ENCODE measurements at places on chromosomes 7 and 10.

DNA sequence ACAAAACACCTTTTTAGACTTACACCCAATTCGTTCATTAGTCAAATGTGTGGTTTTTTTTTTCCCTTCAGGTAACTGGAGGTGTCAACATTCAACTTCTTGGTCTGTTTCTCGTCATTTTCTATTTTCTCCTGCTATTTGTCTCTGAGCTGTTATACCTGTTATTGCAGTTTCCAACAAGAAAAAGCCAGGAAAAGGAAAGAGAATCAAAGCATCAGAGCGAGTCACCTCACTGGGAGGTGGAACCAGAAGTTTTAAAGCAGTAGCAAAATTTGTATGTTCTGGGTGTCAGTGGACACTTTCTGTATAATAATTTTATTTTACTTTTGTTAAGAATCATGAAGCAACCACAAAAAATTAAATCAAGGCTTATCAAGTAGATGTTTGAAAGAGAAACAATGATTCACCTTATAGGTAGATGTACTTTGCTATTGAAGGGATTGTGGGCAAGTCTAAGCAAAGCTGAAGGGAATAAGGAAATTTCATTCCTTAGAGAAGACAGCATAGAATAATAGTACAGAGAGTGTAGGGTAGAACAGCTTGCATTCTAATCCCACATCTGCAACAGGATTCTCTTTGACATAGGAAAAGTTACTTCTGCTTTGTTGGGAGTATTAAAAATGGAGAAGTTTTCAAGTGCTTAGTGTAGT is 675.8 kb downstream of the PCDH15 start:
- no peak for DNase-seq

DNA sequence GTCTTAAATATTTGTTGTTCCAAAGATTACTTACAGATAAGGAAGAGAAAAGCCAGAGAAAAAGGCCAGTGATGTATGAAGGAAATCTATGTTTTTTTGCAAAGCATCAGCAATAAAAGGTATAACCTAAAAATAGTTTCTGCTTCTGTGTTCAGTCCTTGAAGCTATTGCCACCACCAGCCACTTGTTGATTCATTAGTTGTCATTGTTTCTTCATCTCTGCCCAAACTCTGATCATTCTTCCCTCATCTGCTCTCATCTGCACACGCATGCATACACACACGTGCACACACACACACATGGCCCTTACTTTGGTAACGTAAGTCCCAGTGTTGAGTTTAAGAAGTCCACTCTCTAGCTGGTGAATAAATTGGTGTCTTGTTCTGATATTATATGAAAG is 540.7 kb downstream of the GATA3 start:
- DNase-seq, result no peak

DNA sequence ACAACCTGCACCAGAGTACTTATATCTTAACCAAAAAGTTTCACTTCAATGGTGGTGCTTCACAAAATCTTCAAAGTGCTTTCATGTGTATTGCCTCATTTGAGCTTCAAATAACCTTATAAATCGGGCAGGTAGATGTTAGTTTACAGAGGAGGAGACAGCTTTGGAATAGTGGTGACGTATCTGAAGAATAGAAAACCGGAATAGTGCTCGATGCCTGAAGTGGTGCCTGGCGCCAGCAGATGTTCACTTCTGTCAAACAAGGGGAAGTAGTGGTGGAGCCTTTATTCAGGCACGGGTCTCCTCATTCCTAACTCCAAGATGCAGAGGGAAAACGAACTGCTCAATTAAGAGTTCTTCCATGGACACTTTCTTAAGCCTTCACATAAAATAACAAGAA is 58.1 kb downstream of the NHLRC2 start:
- DNase-seq, result no peak

- no peak for DNase-seq
These were observed 569 bp downstream of the ZNF316 start for GRCh38 chr7:6637544-6638229.

GRCh38 chr10:103861505-103861904 is 6.1 kb upstream of the SH3PXD2A start:
- DNase-seq, result no peak

DNA sequence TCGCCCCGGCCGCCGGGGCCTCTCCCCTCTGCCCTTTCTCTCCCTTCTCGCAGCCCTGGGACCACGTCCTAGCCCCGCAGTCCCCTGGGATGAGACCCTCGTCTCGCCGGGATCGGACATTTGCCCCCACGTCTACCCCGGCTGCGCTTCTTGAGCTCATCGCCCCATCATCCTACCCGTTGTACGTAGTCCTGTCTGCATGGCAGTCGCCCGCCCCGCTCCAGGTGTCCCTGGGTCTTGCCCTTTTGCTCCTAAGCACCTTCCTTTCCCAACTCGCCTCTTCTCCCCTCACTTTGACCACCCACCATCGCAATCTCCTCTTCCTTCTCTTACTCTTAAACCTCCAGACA is 582 bp downstream of the TPST1 start:
- DNase-seq, result no peak

- DNase-seq, result no peak
These were observed 891.5 kb upstream of the CELF2 start for GRCh38 chr10:10126218-10126617.

- no peak for DNase-seq
These were observed 38.7 kb downstream of the GNA12 start for GRCh38 chr7:2805213-2805944.

DNA sequence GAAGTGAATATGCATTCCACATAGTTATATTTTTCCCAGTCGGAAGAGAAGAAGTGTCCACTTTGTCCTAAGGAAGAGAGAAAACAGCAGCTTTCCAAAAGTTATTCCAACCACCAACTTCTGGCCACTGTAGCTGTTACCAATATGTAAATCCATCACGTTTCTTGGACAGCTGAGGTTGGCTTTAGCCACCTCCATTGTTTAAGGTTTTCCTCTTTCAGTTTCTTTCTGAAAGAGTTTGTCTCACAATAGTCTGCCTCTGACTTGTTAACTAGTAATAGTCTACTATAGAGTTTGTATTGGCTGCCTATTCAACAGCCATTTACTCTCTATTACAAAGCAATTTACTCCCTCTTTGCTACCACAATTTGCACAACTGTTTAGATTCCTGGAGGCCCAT is 457.6 kb upstream of the LRRN3 start:
- DNase-seq, result no peak

DNA sequence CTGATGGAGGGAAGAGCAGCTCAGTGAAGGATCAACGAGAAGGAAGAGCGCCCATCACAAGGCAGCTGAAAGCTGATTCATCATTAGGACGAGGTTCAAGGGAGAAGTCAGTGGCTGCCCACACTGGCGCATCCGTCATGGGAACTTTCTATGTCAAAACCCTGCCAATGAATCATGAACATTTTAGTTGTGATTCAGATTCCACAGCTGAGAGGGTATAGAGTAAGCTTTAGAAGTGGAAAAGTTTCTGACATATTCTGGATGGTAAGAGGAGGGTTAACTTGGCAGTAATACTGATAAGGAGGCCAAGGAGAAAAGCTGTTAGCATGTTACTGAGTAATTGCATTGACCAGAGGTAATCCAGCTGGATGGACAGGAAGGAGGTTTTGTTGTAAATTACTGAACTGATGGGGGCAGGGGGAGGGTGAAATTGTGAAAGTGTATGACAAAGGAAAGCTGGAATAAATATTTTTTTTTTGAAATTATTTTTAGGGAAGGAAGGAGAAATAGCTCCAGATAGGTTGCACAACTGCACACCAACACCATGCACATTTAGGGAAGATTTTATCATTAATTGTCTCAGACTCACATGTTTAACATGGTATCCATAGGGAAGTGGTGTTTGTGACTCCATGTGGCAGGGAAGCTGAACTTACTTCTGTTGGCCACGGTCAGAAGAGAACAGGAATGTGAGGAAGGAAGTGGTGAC is 78.3 kb upstream of the NRP1 start:
- peak; percentile 13 for DNase-seq

DNA sequence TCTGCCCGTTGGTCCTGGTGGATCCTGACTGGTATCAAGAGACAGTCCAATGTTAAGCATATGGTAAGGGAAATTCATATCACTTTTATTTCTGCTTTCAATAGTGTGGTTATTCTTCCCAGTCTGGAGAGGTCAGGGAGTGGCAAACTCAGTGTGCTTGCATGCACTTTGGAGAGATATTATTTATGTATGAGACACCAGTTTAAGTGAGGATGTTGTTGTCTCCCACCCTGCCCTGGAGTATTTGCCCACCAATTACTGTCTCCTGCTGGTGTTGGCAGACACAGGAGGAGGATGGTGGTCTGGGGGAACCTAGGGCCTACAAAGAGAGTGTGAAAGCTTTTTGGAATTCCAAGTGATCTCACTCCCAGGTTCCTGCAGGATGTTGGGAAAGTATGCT is 59.7 kb downstream of the OR13A1 start:
- DNase-seq, result no peak

GRCh38 chr7:4713183-4713784 is 31.2 kb downstream of the FOXK1 start:
- DNase-seq, result no peak

DNA sequence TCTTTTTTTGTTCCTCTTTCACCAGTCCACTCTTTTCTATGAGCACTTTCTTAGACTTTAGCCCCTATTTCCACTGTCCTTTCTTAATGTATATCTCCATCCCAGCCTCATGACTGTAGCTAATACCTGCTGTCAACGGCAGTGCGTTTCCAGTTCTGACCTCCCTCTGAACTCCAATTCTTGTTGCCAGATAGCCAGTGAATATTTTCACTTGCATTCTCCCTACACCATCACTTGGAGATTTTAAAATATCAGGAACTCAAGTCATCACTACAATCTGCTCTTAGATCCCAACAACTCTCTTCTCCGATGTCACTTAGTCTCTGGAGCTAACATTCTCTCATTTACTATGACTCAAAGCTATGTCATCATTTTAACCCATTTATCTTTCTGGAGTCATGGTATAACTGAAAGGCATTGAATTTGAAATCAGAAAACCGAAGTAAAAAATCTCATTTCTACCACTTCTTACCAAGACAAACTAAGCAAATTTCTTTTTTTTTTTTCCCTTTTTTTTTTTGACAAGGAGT is 5.1 kb upstream of the SLC16A12 start:
- DNase-seq, result no peak

DNA sequence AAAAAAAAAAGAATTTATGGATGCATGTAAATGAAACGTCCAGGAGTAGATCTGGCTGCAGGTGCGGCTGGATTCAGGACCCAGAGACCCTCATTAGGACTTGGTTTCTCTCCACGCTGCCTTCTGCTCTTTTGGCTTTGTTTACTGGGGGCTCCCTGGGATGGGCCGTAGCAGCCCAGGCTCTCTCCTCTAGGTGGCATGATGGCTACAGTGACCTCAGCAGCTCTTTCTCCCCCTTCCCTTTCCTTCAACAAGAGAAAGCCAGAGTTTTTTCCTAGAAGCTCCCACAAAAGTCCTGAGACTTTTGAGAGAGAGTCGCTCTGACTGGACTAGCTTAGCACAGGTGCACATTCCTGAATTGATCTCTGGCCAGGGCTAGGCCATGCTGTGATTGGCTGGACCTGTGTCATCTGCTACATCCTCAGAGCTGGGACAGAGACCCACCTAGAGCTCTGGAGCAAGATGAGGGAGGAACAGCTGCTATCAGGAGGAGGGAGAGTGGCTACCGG is 67.8 kb upstream of the PDCD4 start:
- peak; percentile 70 for DNase-seq

- no peak for DNase-seq
These were observed 58.2 kb downstream of the POU6F2 start for GRCh38 chr7:39035903-39036302.

DNA sequence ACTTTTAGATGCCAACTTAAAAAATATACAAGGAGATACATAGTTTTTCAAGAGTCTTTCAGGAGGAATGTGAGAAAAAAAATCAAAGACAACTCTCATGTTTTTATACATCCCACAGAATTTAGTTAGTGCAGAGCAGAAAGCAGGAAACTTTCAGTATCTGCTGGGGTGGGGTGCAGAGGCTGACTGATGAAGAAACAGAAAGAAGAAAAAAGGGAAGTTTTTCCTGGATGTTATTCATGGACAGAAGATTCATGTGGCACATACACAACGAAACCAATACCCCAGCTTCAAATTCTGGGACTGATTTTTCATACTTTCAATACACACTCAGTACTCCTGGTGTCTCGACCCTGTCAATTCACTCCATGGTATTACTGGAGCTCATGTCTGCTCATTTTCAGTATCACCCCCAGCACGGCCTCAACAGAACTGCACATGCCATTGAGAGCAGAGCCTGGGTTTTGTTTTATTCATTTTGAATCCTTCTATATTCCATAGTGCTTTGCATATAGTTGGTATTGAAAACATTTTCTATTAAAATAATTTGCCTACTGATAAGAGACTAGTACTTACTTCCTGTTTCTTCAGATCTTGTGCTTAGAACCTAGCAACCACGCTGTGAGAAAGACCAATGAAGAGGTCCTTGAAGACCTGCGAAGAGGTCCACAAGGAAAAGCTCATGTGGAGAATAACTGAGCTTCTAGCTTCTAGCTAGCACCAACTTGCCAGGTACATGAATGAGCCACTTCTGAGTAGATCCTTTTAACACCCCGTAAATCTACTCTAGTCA is 49.0 kb downstream of the NDUFB2 start:
- no peak for DNase-seq

GRCh38 chr10:32938554-32939061 is 19.4 kb downstream of the ITGB1 start:
- DNase-seq, result peak; percentile 81

GRCh38 chr10:78038105-78038504 is 4.4 kb downstream of the RPS24 start:
- DNase-seq, result no peak

DNA sequence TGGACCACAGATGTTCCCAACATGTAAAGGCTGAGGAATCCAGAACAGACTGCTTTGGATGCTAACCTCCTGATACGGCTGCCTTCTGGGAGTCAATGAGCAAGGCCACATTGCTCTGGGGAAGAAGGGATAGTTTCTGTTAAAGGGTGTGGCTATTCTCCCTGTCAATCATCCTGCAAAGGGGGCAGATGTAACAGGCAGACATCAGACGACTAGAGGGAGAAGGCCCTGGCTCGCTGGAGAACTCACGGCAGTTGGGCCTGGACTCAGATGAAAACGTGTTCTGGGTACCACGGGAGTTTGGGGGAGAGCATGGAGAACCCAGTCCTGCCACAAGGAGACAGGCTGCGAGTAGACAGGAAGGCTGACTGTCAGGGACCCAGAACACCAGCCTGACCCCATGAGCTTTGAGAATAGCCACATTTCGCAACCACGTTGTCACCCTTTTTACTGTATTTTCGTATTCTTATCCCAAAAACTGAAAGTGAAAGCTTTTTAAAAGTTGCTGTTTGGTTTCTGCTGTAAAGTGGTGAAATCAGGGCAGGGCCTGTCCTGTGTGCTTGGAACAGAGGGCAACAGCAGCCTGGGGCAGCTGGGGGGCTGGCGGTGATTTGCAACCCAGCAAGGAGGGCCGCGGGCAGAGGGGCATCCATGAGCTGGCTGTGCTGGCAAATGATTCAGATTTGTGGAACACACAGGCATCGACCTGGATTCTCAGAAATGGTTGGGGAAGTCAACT is 95.3 kb downstream of the MYOF start:
- no peak for DNase-seq

Measured in head of caudate nucleus (tissue), 42 donors.